ENCODE measurements at places on chromosomes 11 and 22. TPM values are rescaled to one million over a fixed set of nuclear protein-coding genes. Genes with fewer than 3 reads are reported as not detected.

The LGALS1 gene
- 172 TPM for total RNA-seq

The MRGPRX3 gene
- total RNA-seq, result not detected

The OR52A1 gene
- not detected for total RNA-seq

- H3K36me3 ChIP-seq, result peaks cover 9% of the 10 kb centered on the region
- H3K27me3 ChIP-seq, result no peaks in the 10 kb centered on the region
- peaks cover under 1% of the 10 kb centered on the region for H3K4me1 ChIP-seq
- no peak overlapping the region for H3K27ac ChIP-seq
- DNase-seq, result no peak
- no peak overlapping the region for H3K4me3 ChIP-seq
Observed at GRCh38 chr11:12150831-12151382, 40.5 kb downstream of the MICAL2 start.

- no peaks in the 10 kb centered on the region for H3K27me3 ChIP-seq
- H3K36me3 ChIP-seq, result no peaks in the 10 kb centered on the region
- DNase-seq, result no peak
- no peak overlapping the region for H3K27ac ChIP-seq
- H3K4me3 ChIP-seq, result no peak overlapping the region
- H3K4me1 ChIP-seq, result no peaks in the 10 kb centered on the region
Observed at GRCh38 chr11:72446929-72447769, 12.8 kb upstream of the CLPB start.

GRCh38 chr22:22999523-22999922 is 70.8 kb upstream of the GNAZ start:
- H3K4me3 ChIP-seq, result no peak overlapping the region
- H3K27me3 ChIP-seq, result no peaks in the 10 kb centered on the region
- no peak for DNase-seq
- H3K4me1 ChIP-seq, result no peaks in the 10 kb centered on the region
- H3K27ac ChIP-seq, result no peak overlapping the region
- H3K36me3 ChIP-seq, result no peaks in the 10 kb centered on the region

DNA sequence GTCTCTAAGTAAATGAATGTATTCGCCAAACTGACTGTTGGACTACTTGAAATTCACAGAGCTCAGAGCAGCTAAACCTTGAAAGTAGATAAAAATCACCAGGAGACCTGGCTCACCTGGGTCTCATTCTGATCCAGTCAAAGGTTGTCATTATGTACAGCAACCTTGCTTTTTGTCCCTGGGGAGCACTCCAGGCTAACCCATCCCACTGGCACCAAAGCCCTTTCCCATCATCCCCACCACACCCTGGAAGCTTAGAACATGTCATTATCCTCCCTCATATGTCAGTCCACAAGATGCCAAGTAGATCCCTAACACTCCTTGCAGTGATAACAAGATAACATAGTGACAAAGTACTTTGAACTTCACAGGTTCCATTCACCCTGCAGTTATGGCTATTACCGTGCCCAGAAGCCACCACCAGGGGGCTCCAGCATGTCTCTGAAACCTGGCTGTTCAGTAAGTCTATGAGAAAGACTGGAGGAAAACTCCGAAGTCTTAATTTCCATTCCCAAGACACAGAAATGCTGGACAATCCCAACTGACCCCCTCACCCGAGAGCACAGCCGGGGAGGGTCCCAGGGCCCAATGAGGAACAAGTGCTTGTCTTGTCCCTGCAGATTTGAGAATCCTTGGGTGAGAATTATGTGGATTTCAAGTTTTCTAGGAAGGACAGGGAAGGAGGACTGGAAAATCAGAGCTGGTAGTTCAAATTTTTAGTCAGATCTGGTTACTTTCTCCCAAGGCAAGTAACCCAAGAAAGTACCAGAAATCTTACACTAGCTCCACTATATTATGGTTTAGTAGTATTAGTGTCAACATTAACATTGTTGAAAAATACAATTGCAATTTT is 43.0 kb upstream of the USP47 start:
- no peaks in the 10 kb centered on the region for H3K36me3 ChIP-seq
- no peak overlapping the region for H3K27ac ChIP-seq
- DNase-seq, result peak; percentile 91
- H3K27me3 ChIP-seq, result no peaks in the 10 kb centered on the region

DNA sequence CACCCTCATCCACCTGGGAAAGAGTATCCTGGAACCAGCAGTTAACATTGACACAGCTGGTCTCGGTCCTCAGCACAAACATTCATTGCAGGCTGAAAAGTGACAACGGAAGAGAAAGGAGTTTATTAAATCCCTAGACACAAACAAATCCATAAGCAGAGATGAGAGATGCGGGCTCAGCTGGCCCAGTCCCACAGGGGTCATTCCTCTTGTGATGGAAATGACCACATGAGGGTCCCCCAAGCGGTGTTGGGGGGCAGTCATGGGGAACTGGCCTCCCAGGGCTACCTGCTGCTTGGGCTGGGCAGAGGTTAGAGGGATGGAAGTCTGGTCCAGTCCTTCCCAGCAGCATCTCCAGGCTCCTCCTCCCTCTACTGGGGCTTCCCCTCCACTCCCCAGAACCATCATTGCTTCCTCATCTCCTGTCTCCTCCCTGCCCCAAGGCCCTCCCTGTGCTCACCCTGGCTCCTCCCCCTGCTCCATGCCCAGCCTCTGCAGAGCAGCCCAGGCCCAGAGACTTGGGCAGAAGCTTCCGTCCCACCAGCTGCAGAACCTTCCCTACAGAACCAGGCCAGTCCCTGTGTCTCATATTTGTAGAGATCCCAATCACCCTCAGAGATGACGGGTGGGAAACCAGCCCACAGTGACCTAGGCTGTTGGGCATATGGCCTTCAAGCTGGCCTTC is 5.4 kb upstream of the IGLL5 start:
- H3K36me3 ChIP-seq, result no peaks in the 10 kb centered on the region
- no peaks in the 10 kb centered on the region for H3K27me3 ChIP-seq
- no peaks in the 10 kb centered on the region for H3K4me1 ChIP-seq
- DNase-seq, result no peak
- no peak overlapping the region for H3K27ac ChIP-seq

- H3K4me3 ChIP-seq, result no peak overlapping the region
- H3K36me3 ChIP-seq, result no peaks in the 10 kb centered on the region
- no peaks in the 10 kb centered on the region for H3K27me3 ChIP-seq
- H3K27ac ChIP-seq, result no peak overlapping the region
Observed at GRCh38 chr11:32821917-32822560, 7.7 kb upstream of the PRRG4 start.

- peaks cover 48% of the 10 kb centered on the region for H3K4me1 ChIP-seq
- peak; percentile 49 for DNase-seq
- H3K27ac ChIP-seq, result peak overlapping the region; percentile 88
- H3K36me3 ChIP-seq, result no peaks in the 10 kb centered on the region
- H3K4me3 ChIP-seq, result no peak overlapping the region
Observed at GRCh38 chr11:119363851-119364590, 17.5 kb downstream of the USP2 start.

- H3K27me3 ChIP-seq, result no peaks in the 10 kb centered on the region
- no peak overlapping the region for H3K27ac ChIP-seq
- H3K36me3 ChIP-seq, result peaks cover 11% of the 10 kb centered on the region
- no peaks in the 10 kb centered on the region for H3K4me1 ChIP-seq
Observed at GRCh38 chr11:8642196-8642841, 40.1 kb downstream of the TRIM66 start.
